ENCODE measurements at places on chromosomes 16 and 17.

DNA sequence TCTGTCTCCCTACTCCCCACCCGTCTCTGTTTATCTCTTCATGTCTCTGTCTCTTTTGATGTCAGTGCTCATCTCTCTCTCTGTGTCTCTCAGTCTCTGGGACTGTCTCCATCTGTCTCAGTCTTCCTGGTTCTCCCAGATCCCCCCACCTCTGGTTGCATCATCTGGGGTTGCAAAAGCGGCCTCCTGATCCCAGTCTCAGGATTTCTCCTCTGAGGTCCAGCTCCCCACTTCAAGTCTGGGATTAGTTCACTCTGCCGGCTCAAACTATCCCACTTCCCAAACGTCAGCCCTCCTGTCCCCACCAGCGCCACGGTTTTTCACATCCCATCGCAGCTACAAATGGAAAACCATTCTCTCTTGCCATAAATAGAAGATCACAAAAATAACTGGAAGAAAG is 9.0 kb downstream of the TEKT5 start:
- no peak for DNase-seq

- DNase-seq: no peak
Measured at GRCh38 chr17:17880577-17881196, 43.9 kb upstream of the SREBF1 start.

DNA sequence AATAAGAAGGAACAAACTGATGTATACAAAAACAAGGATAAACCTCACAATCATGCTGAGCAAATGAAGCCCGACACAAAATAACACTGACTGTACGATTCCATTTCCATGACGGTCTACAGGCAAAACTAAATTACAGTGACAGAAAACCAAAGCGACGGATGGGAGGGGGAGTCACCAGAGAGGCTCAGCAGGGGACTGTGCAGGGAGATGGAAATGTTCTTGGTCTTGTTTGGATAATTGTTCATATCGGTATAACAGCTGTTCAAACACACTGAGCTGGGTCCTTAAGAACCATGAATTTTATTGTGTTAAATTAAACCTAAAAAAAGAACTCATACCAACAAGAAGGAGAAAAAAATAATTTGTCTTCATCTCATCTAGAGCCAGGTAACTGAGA is 97.8 kb downstream of the NXN start:
- no peak for DNase-seq

DNA sequence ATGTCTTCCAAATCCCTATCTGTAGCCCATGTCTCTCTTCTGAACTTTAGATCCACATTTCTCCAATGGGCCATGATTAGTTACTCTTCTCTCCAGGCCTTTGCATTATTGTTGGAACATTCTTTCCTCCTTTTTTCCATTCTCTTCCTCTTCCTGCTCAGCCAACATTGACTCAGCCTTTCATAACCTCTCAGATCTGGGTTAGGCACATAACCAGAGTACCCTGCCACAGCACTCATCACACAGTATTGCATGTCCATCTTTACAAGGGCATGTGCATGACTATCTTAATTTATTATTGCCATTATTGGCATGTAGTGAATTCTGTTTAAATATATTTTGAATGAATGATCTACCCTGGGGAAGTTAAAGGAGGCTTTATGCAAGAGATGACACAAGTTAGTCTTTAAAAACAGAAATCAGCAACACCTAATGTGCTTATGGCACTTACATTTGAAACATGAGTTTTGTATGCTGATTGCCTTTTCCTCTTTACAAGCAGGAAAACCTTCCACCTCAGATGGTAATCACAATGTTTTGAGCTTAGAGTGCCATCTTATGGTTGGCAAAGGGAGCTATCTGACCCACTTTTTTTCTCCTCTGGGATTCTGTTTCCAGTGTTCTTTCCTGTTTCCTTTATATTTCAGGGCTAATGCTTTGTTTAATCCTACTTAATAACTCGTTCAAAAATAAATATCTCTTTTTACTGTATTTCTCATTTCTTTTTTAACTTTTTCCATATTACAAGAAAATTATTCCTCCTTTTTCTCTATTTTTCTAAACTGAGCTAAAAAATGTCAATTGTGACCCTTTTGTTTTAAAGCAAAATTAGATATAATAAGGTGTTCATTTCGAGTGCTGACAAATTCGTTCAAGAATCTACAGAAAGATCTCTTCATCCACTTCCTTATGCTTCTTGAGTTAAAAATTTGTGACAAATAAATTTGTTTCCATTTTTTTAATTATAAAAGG is 151.0 kb upstream of the RBL2 start:
- no peak for DNase-seq

DNA sequence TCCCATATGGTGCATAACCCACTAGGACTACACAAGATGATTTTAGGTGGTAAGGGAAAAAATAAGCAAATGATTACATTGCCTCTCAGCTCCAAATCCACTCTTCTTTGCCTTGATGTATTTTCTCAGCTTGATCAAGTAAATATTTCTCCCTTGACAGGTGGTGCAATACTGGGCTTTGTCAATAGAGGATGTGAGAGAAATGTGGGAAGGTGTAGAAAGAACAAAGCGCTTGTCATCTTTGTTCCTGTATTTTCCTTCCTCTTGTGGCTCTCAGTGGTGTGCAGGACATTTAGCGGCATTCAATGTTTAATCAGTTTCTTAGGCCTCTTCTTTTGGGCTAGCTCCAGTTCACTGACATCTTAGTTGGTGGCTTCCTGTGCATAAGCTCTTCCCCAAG is 1165.8 kb upstream of the GOT2 start:
- DNase-seq: no peak

- no peak for DNase-seq
Measured at GRCh38 chr16:88508868-88509748, 56.0 kb downstream of the ZFPM1 start.

GRCh38 chr16:55955424-55955823 is 80.3 kb upstream of the CES5A start:
- no peak for DNase-seq
